ENCODE measurements at places on chromosomes 1 and 21.

DNA sequence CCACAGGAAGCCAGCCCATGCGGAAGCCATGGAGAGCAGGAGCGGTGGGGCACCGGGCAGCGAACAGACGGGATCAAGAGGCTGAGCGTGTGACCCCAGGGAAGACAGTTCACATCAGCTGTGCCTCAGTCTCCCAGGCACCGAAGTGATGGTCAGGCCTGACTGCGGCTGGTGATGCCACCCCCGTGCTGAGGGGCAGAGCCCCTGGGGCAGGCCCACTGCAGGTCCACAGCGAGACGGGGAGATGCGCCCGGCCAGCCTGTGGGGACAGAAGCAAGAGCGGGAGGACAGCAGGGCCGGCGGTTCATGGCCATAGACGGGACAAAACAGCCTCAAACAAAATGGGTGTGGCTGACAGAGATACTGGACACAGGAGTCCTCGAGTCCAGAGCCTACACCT lies 93.8 kb downstream of the RIPK4 start:
- no peak for DNase-seq

GRCh38 chr1:112196731-112197130 lies 199.3 kb upstream of the CTTNBP2NL start:
- DNase-seq: no peak

DNA sequence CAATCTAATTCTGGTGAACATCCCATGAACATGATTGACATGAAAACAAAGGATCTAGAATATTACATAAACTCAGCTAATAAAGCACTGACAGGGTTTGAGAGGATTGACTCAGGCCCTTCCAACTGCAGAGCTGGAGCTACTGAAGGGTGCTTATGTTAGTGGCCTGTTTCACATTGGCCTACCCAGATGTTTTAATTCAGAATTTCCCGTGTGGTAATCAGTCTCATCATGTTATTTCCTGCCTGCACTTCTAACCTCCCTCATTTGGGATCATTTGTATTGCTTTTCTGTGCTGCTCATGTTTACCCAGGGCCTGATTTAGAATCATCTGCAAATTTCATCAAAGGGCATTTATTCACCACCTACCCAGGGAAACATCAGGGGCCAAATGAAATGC lies 270.3 kb downstream of the PLPP3 start:
- DNase-seq: no peak

GRCh38 chr1:67586596-67586995 lies 98.4 kb upstream of the GADD45A start:
- no peak for DNase-seq

- DNase-seq: no peak
Observed at GRCh38 chr1:236921610-236922009, 82.6 kb downstream of the MT1HL1 start.

- DNase-seq: no peak
Observed at GRCh38 chr1:208106218-208106617, 138.0 kb downstream of the PLXNA2 start.

DNA sequence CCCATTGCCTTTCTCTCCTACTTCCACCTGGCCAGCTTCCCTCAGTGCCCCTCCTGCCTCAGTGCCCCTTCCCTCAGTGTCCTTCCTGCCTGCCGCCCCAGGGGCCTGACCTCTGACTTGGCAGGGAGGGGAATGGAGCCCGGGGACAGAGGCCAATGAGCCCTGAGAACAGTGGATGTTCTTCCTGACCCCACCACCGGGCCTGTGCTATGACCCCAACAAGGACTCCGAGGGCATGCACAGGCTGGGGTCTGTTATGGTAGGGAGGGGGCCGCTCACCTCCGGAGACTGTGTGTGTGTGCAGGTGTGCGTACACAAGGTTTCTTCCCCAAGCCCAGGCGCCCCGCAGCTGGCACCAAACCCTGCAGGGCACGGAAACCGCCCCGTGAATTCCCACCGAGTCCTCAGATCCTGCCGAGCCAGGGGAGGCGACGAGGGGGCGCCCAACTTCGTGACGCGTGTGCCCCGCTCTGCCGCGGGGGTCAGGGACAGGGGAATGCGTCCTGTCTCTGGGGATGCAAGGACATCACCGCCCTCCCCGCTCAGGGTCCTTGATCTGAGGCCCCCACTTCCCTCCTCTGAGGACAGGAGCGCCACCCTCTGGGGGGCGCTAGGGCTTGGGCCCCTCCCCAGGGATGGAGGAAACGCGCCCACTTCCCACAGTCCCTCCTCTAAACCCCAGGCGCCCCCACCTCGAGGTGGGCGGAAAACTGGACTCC lies 766 bp downstream of the RAP1GAP start:
- no peak for DNase-seq

- DNase-seq: no peak
Observed at GRCh38 chr1:29469457-29469856, 233.1 kb downstream of the PTPRU start.

- DNase-seq: no peak
Observed at GRCh38 chr1:42877380-42877779, 31.0 kb downstream of the ZNF691 start.

DNA sequence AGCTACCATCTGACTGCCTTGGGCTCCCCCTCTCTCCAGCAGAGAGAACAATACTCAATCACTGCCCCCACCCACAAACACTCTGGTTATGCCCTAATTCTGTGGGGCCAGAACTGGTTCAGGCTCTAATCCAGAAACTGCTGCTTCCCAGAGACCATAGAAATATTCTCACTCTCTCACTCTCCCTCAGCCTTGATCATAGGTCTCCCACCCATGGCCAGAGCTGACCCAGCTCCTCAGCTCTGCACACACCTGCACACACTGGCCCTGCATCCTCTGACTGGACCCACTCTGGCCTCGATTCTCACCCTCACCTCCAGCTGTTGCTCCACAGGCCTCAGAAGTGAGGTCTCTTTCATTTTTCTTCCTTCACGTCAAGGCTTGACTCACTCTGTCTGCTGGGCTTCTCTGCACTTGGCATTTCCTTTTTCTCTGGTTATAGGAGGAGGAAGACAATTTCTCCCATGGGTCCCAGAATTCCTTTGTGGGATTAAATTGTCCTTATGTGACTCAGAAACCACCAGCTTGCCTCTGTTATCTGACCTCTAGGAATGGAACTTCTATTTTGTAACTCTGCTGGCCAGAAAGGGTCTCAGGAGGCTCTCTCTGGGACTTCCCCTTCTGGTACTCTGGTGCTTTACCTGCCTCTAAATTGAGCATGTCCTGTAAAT lies 15.6 kb upstream of the ZMYM6 start:
- no peak for DNase-seq

DNA sequence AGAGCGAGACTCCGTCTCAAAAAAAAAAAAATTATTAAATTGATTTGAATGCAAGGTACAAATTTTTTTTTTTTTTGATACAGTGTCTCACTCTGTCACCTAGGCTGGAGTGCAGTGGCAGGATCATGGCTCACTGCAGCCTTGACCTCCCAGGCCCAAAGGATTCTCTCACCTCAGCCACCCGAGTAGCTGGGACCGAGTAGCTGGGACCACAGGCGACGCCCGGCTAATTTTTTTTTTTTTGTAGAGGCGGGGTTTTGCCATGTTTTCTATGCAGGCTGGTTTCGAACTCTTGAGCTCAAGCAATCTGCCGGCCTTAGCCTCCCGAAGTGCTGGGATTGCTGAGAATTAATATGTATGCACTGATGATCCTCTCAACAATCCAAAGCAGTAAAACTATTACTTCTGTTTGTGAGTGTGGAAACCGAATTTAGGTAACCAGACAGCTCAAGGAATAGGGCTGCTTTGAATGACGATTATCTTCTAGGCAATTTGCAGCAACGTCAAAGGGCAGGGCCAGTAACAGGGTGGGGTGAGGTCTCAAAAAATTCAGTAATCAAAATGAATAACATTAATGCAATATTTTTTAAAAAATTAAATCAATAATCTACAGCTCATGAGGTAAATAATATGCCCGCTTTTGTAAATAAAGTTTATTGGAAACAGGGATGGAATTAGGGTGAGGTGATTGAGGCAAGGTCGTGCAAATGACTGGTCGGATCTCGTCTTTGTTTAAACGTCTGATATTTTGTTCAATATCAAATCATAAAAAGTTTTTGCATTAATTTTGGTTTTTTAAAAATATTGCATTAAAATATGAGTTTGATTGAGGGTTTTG lies 1.2 kb downstream of the CLSPN start:
- no peak for DNase-seq

- DNase-seq: no peak
Observed at GRCh38 chr1:70587872-70588366, 176.9 kb downstream of the CTH start.

DNA sequence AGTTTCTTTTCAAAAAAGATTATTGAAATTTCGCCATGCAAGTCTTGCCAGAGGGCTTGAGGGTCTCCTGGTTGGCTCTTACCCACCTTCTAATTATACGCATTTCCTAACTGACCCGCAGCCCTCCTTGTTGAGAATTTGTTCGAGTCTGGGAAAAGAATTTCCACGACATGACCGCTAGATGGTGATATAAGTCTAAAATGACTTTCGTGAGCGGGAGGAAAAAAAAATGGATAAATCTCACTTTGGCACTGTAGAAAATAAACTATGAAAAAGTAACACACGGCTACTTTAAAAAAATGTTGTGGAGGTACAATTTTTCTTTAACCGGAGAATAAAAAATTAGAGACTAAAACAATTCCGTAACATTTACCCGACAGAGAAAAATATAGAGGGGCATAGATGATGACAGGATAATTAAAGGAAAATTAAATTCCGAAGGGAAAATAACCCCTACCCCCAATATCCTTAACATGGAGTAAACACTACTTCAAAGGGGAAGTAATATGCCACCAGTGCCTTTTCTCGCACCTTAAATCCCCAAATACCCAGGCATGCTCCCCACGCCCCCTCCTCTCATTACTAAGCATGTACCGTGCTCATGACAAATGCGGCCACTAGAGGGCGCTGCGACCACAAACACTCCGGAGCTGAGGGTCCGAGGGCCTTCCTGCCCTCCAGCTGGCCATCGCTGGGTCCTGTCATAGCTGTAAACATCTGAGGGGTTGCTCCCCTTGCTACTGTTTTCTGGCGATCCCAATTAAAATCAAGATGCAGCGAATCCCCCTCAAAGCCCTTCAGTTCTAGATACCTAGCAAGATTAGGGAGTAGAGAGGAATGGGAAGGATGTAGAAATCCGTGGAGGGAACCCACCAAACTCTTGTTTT lies 266.9 kb downstream of the ASTN1 start:
- DNase-seq: peak; percentile 63

DNA sequence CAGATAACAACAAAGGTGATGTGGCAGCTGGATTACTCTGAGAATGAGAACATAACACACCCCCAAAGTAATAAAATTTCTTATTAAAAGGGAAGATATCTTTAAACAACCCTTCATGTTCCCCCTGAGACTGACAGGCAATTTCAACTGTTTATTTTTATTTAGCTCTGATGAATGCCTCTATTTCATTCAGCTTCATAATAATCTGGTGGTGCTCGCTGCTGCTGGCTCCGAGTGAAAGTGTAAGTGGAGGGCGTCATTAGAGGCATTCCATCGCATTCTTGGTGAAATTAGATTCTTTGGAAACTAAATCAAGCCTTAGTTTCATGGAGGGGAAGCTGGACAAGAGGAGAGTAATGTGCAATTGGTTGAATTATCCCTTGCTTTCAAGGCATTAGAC lies 128.9 kb downstream of the GRIK1 start:
- DNase-seq: no peak

- no peak for DNase-seq
Observed at GRCh38 chr1:17881761-17882160, 126.6 kb downstream of the ACTL8 start.

GRCh38 chr1:205580923-205581180 lies 51.0 kb downstream of the ELK4 start:
- no peak for DNase-seq

GRCh38 chr1:193069748-193070385 lies 10.5 kb downstream of the RO60 start:
- no peak for DNase-seq

DNA sequence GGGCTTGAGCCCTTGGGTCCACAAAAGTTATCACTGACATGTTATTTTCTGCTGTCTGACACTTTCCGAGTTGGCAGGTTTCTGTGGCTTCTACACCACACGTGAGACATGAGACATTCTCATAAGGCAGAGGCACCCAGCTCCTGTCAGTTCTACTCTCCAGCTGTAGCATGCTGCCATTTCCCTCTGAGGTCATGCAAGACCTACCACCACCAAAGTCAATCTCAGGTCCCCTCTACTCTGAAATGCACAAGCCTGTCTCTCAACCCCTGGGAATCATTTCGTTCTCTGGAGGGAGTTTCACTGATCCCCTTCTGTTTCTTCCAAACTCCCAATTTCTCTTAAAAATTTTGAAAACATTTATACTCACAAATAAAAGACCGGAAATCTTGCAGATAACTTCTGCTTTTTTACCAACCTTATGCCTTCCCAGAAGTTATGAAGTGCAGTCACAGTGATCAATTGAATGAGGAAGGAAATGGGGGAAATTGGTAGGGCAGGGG lies 39.5 kb upstream of the CR2 start:
- peak; percentile 68 for DNase-seq

GRCh38 chr1:207673399-207673798 lies 28.5 kb downstream of the CR1L start:
- DNase-seq: no peak

- no peak for DNase-seq
Observed at GRCh38 chr1:39148942-39149341, 55.6 kb upstream of the MACF1 start.

GRCh38 chr1:76843821-76844464 lies 23.3 kb upstream of the ST6GALNAC5 start:
- DNase-seq: no peak

GRCh38 chr1:227654431-227654830 lies 80.7 kb downstream of the JMJD4 start:
- DNase-seq: no peak

GRCh38 chr1:21339356-21340229 lies 49.3 kb upstream of the ECE1 start:
- DNase-seq: no peak

DNA sequence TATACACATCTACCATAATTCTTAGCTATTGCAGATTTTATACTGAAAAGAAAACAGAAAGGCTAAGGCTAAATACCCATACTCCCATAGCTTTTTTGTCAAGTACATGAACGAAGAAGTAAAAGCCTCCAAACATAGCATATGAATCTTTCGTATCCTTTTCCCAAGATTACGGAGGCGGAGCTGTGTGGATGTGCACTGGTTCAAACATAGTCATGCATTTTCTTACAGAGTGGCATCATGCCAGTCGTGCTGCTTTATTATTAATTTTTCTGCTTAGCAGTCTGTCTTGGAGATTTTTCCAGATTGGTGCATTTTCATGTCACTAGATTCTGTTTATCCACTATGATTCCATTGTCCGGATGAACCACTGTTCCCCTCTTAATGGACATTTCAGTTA lies 118.7 kb upstream of the RUNX3 start:
- no peak for DNase-seq
